ENCODE measurements at places on chromosomes 16 and 17.

DNA sequence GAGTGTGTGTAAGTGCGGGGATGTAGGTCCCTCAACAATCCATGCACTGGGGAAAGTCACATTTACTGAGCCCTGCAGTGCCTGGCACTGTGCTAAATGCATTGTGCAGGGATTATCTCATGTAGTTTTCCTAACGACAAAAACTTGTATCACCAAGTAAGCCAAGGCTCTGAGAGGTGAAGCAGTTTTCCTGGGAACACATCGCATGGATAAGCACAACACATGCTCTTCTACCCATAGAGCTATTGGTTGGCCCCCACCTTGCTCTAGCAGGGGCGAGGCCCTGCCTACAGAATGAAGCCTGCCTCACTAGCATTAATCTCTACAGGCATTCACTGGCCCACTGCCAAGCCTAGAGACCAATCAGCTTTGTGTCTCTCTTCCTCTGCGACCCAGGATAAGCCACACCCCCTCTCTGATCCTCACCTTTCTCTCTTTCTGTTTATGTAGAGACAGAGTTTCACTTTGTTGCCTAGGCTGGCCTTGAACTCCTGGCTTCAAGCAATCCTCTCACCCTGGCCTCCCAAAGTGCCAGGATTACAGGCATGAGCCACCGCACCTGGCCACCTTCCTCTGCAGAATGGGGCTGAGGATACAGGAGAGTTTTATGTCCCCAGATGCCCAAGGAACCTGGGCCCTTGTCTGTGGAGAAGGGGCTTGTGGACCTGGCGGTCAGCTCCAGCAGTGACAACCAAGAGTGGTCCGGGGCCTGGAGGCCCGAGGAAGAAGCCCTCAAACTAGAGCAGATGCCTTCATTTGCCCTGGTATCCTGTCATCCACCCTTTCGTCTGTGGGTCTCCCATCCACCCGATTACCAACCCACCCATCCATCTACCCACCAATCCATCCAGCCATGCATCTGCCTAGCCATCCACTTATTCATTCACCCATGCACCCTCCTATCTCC, 12.8 kb downstream of the CDH16 start:
- DNase-seq = no peak

GRCh38 chr16:8753416-8754054, 43.9 kb downstream of the TMEM186 start:
- DNase-seq = no peak

DNA sequence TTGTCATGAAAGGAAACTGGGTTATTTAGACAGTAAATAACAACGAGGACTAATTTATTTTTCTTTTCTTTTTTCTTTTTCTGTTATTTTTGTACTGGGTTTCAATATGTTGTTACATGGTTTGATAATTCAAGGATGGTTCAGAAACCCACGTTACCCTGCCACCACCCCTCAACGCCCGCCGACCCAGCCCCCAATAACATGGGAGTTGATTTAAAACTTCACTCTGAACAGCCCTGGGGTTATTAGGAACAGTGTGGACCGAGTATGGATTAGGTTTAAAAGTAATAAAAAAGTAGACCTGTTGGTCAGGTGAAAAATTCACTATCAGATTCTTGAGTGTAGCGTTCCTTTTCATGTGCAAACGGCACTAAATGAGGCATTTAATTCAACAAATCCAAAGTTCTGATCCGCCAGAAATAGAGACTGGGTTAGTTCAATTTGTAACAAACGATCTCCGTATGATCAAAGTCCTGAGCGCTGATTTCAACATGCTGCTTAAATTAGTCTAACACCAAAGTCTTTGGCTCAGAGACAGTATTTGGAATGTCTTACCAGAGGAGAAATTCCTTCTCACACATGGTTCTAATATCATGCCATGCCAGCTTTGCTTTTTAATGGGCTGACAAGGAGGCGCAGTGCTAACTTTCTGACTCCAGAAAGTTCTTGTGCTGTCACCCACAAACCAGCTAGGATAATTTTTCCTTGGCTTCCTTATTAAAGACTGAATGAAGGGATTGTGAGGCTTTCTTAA, 173.1 kb upstream of the IRX3 start:
- no peak for DNase-seq

GRCh38 chr17:33924104-33924503, 331.0 kb upstream of the CCL2 start:
- DNase-seq = no peak

GRCh38 chr17:61247439-61247838, 152.2 kb upstream of the TBX2 start:
- no peak for DNase-seq

DNA sequence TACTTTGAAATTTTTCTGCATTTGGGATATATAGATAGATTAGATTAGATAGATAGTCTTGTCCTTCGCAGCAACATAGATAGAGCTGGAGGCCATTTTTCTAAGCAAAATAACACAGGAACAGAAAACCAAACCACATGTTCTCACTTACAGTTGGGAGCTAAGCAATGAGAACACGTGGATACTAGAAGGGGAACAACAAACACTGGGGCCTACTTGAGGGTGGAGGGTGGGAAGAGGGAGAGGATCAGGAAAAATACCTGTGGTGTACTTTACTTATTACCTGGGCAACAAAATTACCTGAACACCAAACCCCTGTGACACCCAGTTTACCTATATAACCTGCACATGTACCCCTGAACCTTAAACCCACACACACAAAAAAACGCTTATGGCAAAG, 14.3 kb downstream of the PRKAR1A start:
- DNase-seq = no peak

- no peak for DNase-seq
These were observed 57.4 kb upstream of the TEKT3 start for GRCh38 chr17:15398736-15399331.

DNA sequence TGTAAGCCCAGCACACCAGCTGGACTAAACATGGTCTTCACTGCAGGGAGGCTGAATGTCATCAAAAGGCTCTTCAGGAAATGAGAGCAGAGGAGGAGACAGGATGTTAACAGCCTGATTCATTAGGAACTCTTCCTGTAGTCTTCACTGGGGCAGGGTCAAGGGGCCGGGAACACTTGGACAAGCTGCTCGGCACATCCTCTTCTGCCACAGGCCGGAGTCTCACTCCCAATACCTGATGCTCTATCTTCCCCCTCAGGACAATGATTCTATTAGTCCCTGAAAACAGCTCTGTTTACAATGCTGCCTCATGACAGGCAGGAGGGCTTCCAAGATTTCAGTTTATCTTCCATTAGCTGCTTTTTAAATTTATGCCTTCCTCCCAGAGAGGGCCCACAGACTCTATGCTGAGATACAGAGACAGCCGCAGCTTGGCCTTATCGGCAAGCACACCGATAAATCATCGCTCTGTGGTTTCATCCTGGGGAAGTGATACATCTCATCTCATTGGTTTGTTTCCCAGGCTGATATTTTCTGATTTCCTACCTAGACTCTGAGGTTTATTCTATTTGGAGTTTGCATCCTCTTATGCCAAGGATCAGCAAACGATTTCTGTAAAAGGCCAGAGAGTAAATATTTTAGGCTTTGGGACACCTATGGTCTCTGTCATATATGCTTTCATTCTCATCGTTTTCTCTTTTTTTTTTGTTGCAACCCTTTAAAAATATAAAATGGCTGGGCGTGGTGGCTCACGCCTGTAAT, 214.0 kb upstream of the ASIC2 start:
- DNase-seq = no peak

All from forelimb muscle (tissue), 1 donor.